ENCODE measurements at places on chromosomes 1 and 21. TPM values are rescaled to one million over a fixed set of nuclear protein-coding genes. Genes with fewer than 3 reads are reported as not detected.

The GGPS1 gene
- 33.4 TPM for total RNA-seq

The COL6A1 gene
- total RNA-seq = 489 TPM

The CD1D gene
- 2.7 TPM for total RNA-seq

The FMO3 gene
- total RNA-seq = 0.49 TPM

The MEX3A gene
- 37.0 TPM for total RNA-seq

The LORICRIN gene
- total RNA-seq = 0.44 TPM

The CD1B gene
- total RNA-seq = not detected

The PADI2 gene
- total RNA-seq = 24.0 TPM

The TENT5C gene
- 29.2 TPM for total RNA-seq

The PROX1 gene
- total RNA-seq = 92.5 TPM

The LAD1 gene
- 3.8 TPM for total RNA-seq

The TSPEAR gene
- not detected for total RNA-seq

The PTGFR gene
- 9.5 TPM for total RNA-seq

The CBR3 gene
- total RNA-seq = 3.0 TPM

The RIPPLY3 gene
- 0.60 TPM for total RNA-seq

The KCNA2 gene
- 12.1 TPM for total RNA-seq

The B3GALNT2 gene
- 38.4 TPM for total RNA-seq

The ADGRB2 gene
- 32.9 TPM for total RNA-seq

The HMCN1 gene
- 20.4 TPM for total RNA-seq

The NTMT2 gene
- total RNA-seq = 0.99 TPM

The FCMR gene
- 1.3 TPM for total RNA-seq

The OLIG2 gene
- total RNA-seq = 5.8 TPM
